Esophagus squamous epithelium (tissue), 5 donors: ENCODE measurements at places on chromosomes 7 and 10.

- peak; percentile 56 for DNase-seq
Observed at GRCh38 chr10:43574001-43574892, at the start of gene ZNF239. Gene ZNF239, minus strand, starts transcription at chr10:43574616. Its CDS starts 16,537 bp downstream, at chr10:43558079.

DNA sequence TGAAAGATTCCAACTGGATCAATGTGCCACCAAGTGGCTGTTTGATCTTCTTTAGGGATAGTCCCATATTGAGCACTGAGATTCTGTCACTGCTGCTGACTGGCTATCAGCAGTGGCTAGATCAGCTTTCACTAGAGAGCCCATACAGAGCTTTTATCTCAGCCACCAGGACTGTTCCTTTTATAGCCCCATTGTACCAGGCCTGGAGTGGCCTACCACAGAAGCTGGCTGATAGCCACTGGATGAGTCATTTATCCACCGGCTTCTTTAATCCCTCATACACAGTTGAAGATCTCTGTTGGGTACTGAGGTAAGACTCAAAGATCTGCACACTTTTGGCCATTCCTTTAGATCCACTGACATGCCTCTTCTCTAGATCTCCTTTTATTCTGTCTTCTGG is 1101.1 kb downstream of the SORCS3 start:
- no peak for DNase-seq

- no peak for DNase-seq
Observed at GRCh38 chr10:96988426-96988825, 156.3 kb downstream of the LCOR start.

DNA sequence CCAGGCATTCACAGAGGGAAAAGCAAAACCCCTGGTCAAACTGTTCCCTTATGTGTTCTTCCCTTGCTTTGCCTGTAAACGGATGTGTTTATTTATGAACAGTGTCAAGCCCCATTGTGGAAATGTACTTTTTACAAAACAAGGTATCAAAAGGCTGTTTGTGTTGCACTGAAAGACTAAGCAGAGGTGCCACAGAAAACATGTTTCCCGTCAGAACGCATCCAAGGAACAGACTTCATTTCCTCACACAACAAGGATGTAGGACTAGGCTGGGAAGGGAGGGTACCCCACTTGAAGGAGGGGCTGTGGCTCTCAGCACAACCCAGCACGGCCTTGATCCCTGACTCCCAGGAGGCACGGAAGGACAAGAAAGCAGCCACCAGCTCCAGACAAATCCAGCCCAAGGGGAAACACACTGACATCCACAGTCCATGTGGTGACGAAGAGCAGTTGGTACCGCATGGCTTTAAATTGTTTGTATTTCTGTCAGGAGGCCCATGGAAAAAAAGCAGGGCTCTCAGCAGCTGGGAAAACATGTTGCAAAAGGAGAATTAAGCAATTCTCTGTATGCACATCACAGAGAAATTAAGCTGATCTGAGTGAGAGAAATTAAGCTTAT is 85.6 kb downstream of the RNF216 start:
- DNase-seq, result no peak

DNA sequence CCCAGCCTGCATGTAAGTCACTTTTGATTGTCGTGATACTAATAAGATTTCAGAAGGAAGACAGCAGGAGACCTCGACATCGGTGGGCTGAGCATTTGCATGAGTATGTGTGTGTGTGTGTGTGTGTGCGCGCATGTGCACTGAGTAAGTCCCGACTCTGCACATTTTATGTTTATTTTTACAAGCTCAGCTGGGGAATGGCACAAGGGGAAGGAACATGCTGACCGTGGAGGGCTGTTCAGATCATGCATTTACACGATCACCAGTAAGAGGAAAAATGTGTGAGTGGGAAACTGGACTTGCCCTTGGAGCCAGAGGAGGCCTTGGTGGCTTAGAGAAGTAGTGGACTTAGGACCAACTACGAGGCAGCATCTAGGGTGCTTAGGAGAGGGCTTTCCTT is 41.3 kb downstream of the IL2RA start:
- DNase-seq, result no peak

- no peak for DNase-seq
Observed at GRCh38 chr7:74344132-74344496, 54.9 kb downstream of the CLIP2 start.
